ENCODE measurements at places on chromosomes 1 and 21.

- H3K4me1 ChIP-seq, result no peaks in the 10 kb centered on the region
- no peaks in the 10 kb centered on the region for H3K36me3 ChIP-seq
- no peak overlapping the region for H3K4me3 ChIP-seq
- no peak overlapping the region for H3K27ac ChIP-seq
These were observed 143.9 kb downstream of the CLIC6 start for GRCh38 chr21:34812504-34813265.

- no peak overlapping the region for H3K4me3 ChIP-seq
- H3K36me3 ChIP-seq, result no peaks in the 10 kb centered on the region
- no peak for DNase-seq
- H3K4me1 ChIP-seq, result no peaks in the 10 kb centered on the region
These were observed 179.3 kb downstream of the ZC3H11B start for GRCh38 chr1:219433496-219434131.

- DNase-seq, result no peak
- H3K27me3 ChIP-seq, result peaks cover 2% of the 10 kb centered on the region
- no peaks in the 10 kb centered on the region for H3K36me3 ChIP-seq
These were observed 14.0 kb upstream of the NES start for GRCh38 chr1:156691191-156691590.

DNA sequence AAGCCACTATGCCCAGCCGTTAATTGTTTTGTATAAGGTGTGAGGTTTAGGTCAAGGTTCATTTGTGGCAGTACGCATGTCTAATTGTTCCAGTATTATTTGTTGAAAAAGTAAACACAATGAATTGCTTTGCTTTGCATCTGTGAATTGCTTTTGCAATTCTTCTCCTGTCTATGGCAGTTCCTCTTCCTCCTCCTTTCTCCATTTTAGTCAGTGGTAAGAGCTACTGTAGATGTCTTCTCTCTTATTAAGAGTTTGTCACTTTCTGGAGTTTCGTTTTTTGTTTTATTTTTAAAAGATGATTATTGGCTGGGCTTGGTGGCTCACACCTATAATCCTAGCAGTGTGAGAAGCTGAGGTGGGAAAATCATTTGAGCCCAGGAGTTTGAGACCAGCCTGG is 29.2 kb downstream of the C1orf185 start:
- H3K27me3 ChIP-seq, result no peaks in the 10 kb centered on the region
- no peak for DNase-seq
- H3K4me1 ChIP-seq, result no peaks in the 10 kb centered on the region
- H3K4me3 ChIP-seq, result no peak overlapping the region
- no peak overlapping the region for H3K27ac ChIP-seq

GRCh38 chr1:66739401-66740157 is 12.7 kb upstream of the DYNLT5 start:
- no peak for DNase-seq
- no peak overlapping the region for H3K4me3 ChIP-seq
- no peaks in the 10 kb centered on the region for H3K4me1 ChIP-seq
- no peaks in the 10 kb centered on the region for H3K36me3 ChIP-seq
- no peak overlapping the region for H3K27ac ChIP-seq

GRCh38 chr1:15923241-15923640 is 52.7 kb downstream of the ZBTB17 start:
- H3K27me3 ChIP-seq, result no peaks in the 10 kb centered on the region
- no peaks in the 10 kb centered on the region for H3K4me1 ChIP-seq
- DNase-seq, result no peak
- peaks cover 76% of the 10 kb centered on the region for H3K36me3 ChIP-seq

- H3K4me1 ChIP-seq, result no peaks in the 10 kb centered on the region
- no peak overlapping the region for H3K27ac ChIP-seq
- H3K27me3 ChIP-seq, result no peaks in the 10 kb centered on the region
- no peak for DNase-seq
These were observed 13.1 kb upstream of the TMEM61 start for GRCh38 chr1:54967372-54967771.

DNA sequence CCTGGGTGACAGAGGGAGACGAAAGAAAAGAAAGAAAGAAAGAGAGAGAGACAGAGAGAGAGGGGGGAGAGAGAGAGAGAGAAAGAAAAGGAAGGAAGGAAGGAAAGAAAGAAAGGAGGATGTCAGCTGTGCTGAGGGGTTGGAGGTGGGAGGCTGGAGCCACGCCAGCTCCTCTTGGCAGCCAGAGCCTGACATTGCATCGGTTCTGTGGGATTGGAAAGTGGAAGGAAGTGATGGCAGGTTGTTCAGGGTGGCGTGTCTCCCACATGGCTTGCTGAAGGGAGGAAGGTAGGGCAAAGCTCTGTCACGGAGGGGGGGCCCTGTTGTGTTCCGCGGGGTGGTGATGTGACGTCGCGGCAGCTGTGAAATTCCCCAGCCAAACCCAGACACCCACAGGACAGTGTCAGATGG is 30.7 kb downstream of the EIF2D start:
- H3K36me3 ChIP-seq, result peaks cover 24% of the 10 kb centered on the region
- no peak for DNase-seq
- H3K27me3 ChIP-seq, result no peaks in the 10 kb centered on the region
- H3K4me3 ChIP-seq, result no peak overlapping the region
- peaks cover 3% of the 10 kb centered on the region for H3K4me1 ChIP-seq
- H3K27ac ChIP-seq, result peak overlapping the region; percentile 75

DNA sequence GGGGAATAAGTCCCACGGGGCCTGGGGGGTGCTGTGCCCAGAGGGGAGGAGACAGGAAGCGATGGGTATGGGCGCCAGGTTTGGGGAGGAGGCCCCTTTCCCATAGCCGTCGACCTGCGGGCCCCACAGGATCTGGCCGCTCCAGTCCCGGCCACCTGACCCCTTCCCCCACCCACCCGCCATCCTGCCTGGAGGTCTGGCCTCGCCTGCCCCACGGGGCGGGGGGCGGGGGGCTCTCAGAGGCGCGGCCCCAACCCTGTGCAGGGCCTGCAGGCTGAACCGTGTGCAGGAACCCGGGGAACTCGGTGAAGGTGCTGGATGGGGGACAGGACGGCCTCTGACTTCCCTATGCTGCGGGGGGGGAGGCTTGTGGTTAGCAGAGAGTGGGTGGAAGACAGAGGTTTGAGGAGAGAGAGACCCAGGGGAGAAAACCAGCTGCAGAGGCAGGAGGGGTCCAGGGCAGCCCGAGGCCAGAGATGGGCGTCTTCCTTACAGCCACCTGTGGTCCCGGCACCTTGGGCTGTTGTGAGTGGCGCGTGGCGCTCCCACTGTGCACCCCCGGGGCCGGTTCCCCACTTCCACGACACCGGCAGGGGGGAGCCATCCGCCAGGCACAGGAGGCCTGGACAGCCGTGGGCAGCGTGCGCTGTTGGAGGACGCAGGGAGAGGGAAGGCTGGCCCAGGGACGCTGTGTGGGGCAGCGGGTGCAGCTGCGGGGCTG is 2.5 kb upstream of the TNFRSF18 start:
- H3K36me3 ChIP-seq, result no peaks in the 10 kb centered on the region
- H3K27me3 ChIP-seq, result peaks cover 8% of the 10 kb centered on the region
- no peak for DNase-seq
- no peak overlapping the region for H3K27ac ChIP-seq

Data from liver (tissue), 10 donors.